ENCODE measurements at places on chromosomes 2 and 18.

DNA sequence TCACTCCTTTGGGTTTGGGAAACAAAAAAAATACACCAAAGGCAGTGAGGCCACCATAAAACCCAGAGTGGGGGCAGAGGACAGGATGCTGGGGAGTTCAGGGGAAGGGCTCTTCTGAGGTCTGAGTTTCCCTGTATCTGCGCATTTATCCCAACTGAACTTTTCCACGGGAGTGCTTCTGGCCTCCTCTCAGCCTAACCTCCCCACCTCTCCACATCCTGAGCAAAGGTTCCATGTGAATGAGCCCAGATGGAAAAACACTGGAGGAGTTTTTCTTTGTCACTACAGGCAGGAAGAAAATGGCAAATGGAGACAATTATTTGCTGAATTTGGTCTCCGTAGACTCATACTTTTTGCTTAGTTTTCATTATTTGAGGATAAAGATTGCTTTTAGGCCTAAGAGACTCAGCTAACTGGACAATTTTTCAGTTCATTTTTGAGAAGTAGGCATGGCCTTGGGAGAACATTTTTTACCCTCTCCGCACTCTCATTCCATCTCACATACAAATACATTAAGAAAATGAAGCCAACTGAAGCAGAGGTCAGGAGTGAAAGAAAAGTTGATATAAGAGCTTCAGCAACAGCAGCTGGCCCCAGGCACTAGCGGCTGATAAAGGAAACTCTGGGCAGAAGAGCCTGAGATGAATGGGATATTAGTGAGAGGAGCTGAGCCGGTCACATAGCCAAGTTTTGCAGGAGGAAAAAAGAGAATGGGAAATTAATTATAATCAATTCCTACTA lies 82.6 kb upstream of the CYP1B1 start:
- DNase-seq: no peak

GRCh38 chr18:50313031-50313607 lies 25.6 kb upstream of the CXXC1 start:
- no peak for DNase-seq

DNA sequence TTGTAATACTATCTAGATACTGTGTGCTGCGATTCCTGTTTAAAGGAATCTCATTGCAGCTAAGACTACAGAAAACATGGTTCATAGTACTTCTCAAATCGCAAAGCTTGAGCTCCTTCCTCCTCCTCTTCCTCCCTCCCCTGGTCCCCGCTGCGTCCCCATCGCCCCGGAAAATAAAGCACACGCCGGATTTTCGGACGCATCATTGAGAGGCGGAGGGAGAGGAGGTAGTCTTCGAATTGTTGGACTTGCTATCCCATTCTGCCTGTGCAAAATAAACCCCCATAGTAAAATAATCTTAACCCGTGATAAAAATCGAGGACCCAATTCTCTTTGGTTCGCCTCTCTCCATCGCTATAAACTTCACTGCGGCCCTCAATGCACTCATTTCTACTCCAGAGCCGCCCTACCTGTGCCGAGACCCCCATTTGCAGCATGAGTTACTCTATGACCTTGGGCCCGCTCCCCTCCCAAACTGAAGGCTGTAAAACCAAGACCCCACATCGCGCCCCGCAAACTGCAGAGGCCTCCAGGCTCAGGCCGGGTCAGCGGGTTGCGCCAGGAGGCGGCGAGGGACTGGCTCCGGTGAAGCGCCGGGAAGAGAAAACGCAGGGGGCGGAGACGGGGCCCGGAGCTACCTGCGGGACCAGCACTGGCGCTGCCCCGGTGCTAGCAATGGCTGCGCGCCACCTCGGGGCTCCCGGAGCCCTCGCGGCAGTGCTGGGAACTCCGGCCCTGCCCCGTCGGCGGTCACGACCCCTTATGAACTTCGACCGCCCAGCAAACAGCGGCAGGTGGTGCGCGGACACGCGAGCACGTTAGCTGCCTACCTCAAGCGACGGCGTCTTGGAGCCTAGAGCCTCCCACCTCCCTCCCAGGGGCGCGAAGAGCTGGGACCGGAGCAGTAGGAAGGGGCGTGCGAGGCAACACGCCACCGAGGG lies 649 bp downstream of the ESCO1 start:
- no peak for DNase-seq

DNA sequence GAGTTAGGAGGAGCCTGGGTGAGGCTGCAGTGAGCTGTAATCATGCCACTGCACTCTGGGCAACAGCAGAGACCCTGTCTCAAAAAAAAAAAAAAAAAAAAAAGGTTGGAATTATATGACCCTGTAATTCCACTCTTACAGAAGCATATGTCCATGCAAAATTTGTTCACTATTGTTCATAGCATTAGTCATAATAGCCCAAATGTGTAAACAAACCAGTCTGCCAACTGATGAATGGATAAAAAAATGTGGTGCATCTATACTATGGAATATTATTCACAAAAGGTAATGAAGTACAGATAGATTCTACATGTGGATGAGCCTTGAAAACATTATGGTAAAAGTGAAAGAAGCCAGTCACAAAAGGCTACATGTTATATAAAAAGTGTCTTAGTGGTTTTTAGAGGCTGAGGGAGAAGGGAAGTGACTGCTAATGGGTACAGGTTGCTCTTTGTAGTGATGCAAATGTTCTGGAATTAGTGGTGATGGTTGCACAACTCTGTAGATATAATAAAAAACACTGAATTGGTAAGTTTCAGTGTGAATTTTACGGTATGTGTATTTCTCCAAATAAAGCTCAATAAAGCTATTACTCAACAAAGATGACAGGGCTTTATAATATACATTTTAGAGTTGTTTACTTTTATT lies 9.4 kb downstream of the COA5 start:
- no peak for DNase-seq

DNA sequence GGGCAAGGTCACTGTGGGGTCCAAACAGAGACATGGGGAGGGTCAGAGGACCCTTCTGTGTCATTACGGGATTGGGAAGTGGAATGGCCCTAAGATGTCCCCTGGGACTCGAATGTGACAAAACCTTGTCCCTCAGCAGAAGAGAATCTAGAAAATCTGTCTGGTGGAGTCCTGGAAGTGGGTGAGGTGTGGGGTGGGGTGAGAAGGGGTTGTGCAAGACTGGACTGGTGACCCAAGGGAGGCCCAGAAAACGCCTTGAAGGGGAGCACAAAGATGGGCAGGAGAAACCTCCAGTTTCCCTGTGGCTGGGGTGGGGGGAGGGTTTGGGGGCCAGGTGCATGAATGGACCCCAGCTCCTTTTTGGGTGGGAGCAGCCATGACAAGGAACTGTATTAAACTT lies 79.6 kb downstream of the TCF7L1 start:
- no peak for DNase-seq

GRCh38 chr2:99084256-99084655 lies 57.3 kb upstream of the C2orf15 start:
- DNase-seq: no peak

DNA sequence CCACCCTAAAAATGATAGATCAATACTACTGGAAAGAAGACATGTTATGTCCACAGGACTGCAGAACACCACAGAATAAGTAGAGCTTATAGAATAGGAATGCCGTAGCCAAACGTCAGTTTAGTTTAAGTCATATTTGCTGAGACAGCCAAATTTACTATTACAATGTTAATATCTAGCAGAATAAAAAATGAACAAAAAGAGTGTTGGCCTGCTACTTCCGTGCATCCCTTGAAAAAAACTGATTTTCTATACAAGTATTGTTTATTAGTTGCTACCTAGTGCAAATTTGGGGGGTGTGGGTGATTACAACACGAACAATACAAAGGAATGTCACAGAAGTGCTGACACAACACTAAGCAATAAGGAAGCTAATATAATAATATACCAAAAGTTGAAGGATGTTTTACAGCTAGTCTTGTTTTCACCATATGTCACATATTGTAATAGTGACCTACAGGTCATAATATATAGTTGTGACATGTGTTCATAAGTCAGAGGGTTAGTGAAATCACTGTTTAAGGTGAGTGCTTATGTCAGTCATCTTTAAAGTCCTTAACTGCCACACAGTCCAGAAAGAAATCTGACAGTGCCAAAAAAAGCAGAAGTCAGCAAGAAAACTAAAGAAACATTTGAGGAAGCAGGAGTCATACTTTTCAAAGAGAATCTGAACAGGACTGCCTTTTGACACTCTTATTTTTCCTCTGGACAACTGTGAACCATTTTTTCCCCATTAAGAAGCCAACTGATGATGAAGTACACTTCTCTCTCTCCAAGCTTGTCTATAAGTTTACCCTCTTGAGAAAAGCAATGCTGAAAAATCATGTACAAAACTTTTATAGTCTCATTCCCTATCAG lies 376.4 kb downstream of the ZEB2 start:
- no peak for DNase-seq

Measured in brain microvascular endothelial cell (primary cell).